ENCODE measurements at places on chromosomes 7 and 10. TPM values are rescaled to one million over a fixed set of nuclear protein-coding genes. Genes with fewer than 3 reads are reported as not detected.

Gene EPHB6
- 2.4 TPM for total RNA-seq

Gene FAM25C
- not detected for total RNA-seq

Gene PYROXD2
- total RNA-seq: 16.4 TPM

Gene CYP3A5
- total RNA-seq: under 0.01 TPM

Gene CLRN3
- not detected for total RNA-seq
